ENCODE measurements at places on chromosomes 12 and 14.

GRCh38 chr12:51005671-51006070 is 20.5 kb downstream of the SLC11A2 start:
- no peak for DNase-seq

- no peak for DNase-seq
Measured at GRCh38 chr12:112686373-112686772, 105.2 kb upstream of the RPH3A start.

- DNase-seq: no peak
Measured at GRCh38 chr14:38710881-38711280, 392.2 kb downstream of the SEC23A start.

DNA sequence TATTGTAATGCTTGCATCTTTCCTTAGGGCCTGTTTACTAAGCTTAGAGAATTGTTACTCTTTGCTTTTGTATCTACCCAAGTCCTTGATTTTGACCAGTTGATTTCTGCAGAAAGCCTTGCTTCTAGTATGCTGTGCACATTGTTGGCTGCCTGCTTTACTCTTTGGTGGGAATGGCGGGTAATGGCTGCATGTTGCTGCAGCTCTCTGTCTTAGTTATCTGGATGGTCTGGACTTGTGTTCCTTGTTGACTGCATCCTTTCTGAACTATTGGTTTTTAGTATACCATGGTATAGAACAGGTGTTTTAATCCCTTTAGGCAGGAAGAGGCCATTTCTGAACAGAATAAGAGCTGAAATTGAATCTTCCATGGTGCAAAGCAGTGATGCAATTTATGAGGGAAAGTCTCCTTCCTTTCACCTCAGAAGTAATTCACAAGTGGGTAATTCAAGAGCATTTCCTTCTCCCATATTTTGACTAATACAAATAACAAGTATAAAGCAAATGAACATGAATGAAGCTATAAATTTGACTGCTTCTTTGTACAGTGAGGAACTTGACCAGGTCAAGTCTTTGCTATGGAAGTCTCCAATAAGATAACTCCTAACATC is 466.4 kb downstream of the NPAS3 start:
- no peak for DNase-seq

GRCh38 chr12:12202747-12203146 is 64.1 kb downstream of the LRP6 start:
- no peak for DNase-seq

Measured in fibroblast of gingiva (primary cell).